ENCODE measurements at places on chromosomes 2 and 18.

- DNase-seq: no peak
Observed at GRCh38 chr2:66901344-66901743, 466.4 kb downstream of the MEIS1 start.

- no peak for DNase-seq
Observed at GRCh38 chr18:63058521-63058920, 261.0 kb downstream of the BCL2 start.

- no peak for DNase-seq
Observed at GRCh38 chr2:207434899-207435465, 94.8 kb upstream of the CREB1 start.

DNA sequence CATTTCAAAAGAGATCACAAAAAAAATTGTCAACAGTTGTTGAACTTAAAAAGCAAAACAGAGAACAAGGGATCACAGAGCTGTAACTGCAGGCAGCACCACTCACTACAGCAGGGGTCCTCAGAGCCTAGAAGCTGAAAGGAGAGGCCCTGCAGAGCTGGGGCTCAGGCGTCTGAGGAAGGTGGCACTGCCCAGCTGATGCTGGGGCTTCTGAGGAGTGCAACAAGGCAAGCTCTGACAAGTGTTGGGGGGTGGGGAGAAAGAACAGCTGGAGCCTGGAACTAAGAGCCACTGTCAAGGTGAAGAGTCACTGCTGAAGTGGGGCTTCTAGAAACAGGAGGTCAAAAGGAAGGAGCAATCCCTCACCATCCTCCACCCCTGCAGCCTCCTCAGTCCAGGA is 46.2 kb downstream of the FTCDNL1 start:
- DNase-seq: no peak

DNA sequence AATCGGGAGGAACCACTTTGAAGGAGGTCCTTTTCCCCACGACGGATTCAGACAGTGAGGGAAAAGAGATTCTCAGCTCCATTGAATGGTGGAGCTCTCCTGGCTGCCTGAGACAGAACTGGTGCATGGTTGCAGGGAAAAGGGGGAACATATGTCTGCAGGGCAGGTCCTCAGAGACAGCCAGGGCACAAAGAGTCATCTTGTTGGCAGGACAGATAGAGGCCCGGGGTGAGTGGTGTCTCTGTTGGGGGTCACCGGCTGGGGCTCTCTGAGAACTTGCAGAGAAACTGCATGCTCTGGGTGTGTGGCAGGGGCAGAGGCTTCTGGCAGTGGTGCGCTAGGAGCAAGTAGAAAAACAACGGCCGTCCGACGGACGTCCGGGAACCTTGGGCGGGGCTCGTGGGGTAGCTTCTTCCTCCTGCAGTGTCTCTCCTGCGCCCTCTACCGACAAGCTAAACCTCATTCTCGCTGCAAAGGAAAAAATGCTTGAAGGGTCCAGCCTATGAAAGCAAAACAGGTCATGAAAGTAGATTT is 94.3 kb downstream of the CDCA7 start:
- peak; percentile 74 for DNase-seq

DNA sequence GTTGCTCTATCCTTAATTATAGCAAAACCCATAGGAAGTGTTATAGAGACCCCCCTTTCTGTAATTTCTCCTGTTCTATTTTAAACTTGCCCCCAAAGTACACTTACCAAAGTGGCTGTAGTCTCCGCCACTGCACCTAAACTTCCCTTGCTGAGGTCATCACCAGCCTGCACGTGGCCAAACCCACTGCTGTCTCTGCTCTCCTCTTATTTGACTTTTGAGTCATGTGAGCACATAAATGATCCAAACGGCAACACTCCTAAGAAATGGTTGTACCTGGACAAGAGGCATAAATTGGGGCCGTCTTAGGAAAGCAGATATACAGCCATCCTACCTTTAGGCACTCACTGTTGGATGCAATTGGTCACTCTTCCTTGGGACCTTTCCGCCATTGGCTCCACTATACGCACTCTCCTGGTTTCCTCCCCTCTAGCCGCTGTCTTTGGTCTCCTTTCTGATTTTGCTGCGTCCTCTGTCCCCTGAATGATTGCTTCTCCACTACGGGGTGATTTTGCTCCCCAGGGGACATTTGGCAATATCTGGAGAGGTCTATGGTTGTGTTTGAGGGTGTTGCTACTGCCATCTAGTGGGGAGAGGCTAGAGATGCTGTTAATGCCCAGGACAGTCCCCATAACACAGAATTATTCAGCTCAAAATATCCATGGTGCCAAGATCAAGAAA is 19.2 kb upstream of the IL36G start:
- no peak for DNase-seq

DNA sequence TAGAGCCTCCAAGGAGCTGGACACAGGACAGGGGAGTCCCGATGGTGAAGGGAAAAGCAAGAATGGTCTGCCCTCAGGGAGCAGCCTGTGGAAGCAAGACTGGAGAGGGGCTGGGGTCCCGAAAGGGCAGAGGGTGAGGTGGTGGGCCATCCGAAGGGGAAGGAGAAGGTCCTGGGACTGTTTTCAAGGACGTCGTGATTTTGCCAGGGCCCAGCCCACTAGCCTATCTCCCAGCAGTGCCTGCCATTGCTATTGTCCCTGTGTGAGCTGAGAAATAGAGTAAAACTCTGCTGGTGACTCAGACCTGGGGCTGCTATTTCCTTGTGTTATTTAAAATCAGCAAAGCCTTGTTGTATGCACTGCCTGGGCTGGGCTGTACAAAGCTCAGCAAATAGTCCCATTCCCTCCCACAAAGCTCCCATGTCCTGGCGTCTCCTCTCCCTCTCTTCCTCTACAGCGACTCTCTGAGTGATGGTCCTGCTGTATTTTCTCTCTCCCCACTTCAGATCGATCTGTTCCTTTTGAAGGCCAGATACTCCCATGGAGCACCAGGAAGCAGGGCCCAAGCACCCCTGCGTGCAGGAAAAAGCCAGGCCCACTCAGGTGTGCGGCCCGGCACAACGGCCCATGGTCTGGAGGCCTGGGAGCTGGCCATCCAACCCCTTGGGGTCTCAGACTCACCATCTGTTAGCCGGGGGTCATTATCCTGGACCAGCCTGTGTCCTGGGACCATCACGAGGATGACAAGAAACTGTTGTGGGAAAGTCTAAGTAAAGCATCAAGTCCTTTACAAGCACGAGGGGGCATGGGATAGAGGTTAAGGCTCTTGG is 65.0 kb upstream of the OTOF start:
- DNase-seq: no peak

DNA sequence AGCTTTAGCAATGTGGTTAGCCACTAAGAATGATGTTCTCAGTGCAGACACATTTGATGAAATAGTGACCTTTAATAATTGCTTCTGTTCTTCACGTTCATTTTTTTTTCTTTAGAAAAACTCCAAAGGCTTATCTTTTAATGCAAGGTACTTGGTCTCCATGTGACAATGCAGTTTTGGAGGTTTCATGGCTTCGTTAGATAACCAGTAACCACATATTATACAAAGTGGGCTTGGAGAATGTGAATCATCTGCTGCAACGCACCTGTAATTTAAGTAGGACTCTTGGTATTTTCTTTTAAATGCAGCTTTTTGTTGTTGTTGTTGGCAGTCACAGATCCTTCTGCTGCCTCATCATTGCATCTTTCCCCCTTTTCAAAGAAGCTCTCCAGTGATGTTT is 1606.3 kb downstream of the SUCLG1 start:
- DNase-seq: no peak

DNA sequence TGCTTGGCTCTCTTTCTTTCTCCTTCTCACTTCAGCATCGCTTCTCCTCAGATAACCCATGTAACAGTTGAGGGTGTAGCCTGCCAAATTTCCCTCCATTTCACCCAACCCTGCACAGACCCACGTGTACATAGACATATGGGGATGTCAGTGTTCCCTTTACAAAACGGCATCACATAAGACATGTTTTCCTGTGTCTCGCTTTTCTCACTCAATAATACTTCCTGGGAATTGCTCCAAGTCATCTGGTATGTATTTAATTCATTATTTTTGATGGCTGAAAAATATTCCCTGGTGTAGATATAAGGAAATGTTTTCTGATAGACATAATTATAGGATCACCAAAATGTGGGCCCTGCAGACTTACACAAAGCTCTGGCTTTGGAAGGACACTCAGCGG is 176.8 kb downstream of the LOXHD1 start:
- DNase-seq: no peak

DNA sequence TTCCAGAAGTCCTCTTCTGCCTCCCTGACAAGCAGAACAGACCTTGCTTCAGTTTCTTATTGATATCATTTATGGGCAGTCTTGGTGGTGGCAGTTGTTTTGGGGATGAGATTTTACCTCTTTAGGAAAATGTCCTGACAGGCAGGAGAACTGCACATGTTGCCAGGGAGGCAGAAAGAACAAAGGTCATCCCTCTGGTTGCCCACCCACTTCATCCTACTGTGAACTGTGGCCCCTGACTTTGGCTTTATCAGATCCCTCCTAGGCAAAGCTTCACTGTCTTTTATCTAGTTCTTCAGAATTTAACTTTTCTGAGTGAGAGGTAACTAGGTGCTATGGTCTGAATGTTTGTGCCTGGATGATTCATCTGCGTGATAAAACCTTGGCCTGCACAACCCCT is 2071.3 kb upstream of the CELF4 start:
- DNase-seq: no peak

DNA sequence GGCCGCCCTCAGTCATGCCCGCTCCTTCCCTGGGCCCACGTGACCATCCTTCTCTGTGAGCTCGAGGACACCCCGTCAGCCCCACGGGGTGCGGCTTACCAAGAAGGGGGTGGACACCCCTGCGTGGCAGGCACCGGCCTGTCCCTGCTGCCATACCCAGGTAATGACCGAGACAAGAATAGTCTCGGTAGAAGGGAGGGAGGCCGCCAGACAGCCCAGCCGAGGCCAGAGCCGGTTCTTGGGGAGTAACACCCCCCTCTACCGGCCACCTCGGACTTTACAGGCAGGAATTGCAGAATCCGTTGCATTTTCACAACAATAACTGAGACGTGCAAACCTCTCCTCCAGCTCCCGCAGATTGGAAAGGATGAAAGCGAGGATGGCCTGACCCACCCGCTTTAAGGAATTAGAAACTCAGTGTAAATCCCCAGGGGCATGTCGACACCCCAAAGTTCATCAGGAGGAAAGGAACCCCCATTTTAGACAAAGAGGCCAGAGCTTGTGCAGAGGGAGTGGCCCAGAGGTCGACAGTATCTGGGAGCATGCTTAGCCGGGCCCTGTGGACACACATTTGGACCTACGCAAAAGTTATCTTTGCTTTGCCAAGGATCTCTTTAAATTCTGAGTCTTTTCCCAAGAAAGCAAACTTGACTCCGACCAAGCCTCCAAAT is 60.1 kb upstream of the GLI2 start:
- DNase-seq: peak; percentile 59

GRCh38 chr2:18208956-18209355 is 330.5 kb downstream of the KCNS3 start:
- DNase-seq: no peak

DNA sequence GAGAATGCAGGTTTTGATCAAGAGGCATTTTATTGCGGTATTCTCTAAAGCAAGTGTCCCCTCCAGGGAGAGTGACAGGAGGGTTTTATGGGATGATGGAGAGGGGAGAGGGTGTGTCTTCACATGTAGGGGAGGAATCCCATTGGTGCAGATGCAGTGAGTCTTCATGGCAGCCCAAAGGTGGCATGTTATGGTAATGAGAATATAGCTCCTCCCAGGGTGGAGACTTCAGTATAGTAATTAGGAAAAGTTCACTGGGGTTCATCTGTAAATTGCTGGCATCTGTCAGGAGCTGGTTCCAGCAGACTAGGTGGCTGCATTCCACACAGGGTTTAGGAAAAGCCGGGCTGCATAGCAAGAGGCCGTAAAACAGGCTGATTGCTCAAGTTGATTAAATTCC is 230.7 kb upstream of the CCDC68 start:
- DNase-seq: no peak

GRCh38 chr18:61582202-61582710 is 249.0 kb downstream of the CDH20 start:
- no peak for DNase-seq

GRCh38 chr18:77919923-77920322 is 670.3 kb downstream of the GALR1 start:
- no peak for DNase-seq

DNA sequence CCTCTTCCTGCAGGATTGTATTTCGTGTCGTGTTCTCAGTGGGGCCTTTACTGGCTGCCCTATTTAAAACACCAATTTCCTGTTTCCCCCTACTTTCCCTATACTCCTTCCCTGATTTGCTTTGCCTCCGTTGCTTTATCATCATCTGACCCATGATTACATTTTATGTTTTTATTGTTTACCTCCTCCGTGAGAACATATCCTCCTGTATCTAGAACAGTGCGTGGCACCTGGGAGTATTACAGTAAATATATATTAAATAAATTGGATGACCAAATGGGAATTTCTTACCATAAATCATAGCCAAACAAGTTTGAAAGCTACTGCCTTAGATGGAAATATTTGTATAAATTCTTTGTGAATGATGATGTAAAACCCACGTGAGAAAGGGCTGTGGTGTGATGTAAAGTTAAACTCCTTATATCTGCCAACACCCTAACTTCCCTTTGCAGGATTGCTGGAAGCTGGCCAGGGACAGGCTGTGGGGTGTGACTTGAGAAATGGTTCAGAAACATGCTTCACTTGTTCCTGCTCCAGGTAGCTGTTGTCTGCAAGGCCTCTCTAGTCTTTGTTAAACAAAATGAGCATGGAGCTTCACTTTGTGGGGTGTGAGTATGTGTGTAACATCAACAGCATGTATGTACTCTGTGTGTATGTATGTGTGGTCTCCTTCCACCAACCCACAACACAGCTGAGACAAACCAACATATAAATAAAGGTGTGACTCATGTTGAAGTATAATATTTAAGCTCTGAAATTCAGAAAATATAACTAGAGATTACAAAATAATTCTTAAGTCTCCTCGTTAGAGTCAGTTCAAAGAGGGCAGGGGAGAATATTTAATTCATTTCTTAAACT is 40.3 kb downstream of the LHCGR start:
- DNase-seq: no peak

DNA sequence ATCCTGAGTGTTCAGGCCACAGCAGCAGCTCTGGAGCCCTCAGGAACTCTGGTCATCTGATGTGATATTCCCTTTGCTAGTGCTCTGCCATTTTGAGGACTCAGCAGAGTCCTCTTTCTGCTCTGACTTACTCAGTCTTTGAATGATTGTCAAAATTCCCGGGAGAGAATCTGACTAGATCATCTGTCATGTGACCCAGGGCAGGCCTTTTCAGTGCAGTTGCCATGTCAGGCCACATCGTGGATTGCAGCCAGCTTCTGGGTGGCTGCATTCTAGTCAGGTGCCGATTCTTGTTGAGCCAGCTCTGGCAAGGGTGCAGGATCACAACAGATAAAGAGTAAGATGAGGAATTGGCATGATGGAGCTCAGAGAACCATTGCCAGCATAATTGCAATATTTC is 795.6 kb downstream of the CPS1 start:
- DNase-seq: no peak

DNA sequence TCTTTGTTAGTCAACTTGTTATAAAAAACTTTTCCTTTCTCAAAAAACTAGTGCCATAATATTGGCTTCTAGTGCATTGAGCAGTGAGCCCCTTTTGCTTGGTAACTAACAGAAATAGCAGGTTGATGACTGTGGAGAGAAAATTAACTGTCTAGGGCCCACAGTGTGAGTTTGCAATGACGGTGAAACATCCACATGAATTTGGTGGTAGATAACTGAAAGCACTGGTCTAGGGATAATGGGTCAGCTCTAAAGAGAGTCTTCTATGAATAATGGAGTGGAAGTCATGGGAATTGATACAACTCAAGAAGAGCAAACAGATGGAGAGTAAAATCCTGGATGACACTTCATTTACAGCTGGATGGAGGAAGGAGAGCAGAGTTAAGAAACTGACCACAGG is 245.4 kb downstream of the METTL4 start:
- DNase-seq: no peak

- DNase-seq: no peak
Observed at GRCh38 chr2:16148632-16149348, 208.4 kb downstream of the MYCN start.

- DNase-seq: no peak
Observed at GRCh38 chr18:13239171-13239956, 20.8 kb downstream of the LDLRAD4 start.

Data from ovary (tissue), 10 donors.